ENCODE measurements at places on chromosomes 11 and 22.

DNA sequence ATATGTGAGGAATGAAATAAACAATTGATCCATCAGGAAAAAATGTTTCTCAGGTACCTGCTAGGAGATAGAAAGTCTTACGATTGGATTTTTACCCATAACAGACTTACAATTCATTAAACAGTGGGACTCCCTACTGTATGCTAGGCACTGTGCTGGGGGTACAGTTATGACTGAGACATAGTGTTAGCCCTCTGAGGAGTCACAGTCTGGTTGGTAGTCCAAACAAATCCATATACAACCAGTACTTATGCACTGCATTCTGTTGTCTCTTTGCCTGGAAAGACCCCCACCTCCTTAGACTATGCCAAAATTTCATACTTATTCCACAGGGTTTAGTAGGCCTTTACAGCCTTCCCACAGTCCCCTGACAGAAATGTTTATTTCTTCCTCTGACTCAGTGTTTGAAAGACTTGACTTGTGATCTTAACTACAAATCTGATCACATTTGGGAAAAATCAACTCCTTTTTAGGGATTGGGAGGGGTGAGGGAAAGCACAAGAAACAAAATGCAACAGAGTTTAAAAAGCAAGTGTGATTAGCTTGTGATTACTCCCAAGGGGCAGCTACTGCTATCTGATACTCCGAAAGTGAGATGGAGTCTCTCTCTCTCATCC lies 69.4 kb upstream of the HORMAD2 start:
- no peak overlapping the region for H3K4me3 ChIP-seq
- no peaks in the 10 kb centered on the region for H3K4me1 ChIP-seq
- H3K27me3 ChIP-seq, result no peaks in the 10 kb centered on the region
- H3K27ac ChIP-seq, result no peak overlapping the region
- DNase-seq, result no peak
- H3K36me3 ChIP-seq, result peaks cover 5% of the 10 kb centered on the region

- no peak for DNase-seq
- no peak overlapping the region for H3K4me3 ChIP-seq
- H3K27ac ChIP-seq, result no peak overlapping the region
- H3K27me3 ChIP-seq, result no peaks in the 10 kb centered on the region
- H3K36me3 ChIP-seq, result no peaks in the 10 kb centered on the region
These were observed 72.0 kb upstream of the MPEG1 start for GRCh38 chr11:59284773-59285129.

DNA sequence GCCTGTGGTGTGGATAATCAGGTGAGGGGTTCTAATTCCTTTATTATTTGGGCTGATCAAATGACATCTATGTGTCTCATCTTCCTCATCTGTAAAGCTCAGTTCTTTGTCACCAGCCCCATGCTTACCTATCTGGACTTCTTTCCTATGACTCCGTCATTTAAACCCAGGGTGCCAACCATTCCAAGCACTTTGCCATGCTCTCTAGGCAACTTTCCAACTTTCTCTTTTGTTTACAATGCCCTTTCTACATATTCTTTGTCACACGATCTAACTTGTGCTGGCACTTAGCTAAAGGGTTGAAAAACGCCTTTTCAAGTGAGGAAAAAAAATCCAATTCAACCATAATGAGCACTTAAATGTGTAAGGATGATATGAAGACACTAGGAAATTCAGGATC lies 27.9 kb downstream of the EXPH5 start:
- H3K27ac ChIP-seq, result no peak overlapping the region
- H3K4me1 ChIP-seq, result no peaks in the 10 kb centered on the region
- no peaks in the 10 kb centered on the region for H3K36me3 ChIP-seq
- DNase-seq, result no peak
- no peak overlapping the region for H3K4me3 ChIP-seq

- no peak overlapping the region for H3K27ac ChIP-seq
- H3K27me3 ChIP-seq, result no peaks in the 10 kb centered on the region
- peaks cover 3% of the 10 kb centered on the region for H3K36me3 ChIP-seq
- no peak overlapping the region for H3K4me3 ChIP-seq
- H3K4me1 ChIP-seq, result peaks cover 6% of the 10 kb centered on the region
These were observed 2.4 kb upstream of the TMEM132A start for GRCh38 chr11:60921777-60922335.

DNA sequence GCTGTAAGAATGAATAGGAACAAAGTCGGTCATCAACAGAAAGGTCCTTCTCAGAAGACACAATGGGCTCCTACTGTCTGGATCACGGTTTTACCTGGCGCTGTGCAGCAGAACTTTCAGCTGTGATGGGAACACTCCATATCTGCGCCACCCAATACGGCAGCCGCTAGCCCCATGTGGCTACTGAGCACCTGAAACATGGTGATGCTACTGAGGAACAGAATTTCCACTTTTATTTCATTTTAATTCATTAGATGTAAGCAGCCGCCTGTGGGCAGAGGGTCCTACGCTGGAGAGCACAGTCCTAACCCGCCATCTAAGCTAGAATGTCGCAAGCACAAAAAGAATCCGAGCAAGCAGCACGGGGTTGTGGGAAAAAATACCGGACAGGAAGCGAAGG lies 2.7 kb downstream of the SULT4A1 start:
- no peak for DNase-seq
- no peak overlapping the region for H3K27ac ChIP-seq
- no peaks in the 10 kb centered on the region for H3K36me3 ChIP-seq
- no peak overlapping the region for H3K4me3 ChIP-seq

- DNase-seq, result no peak
- H3K4me3 ChIP-seq, result no peak overlapping the region
These were observed 199.5 kb downstream of the AASDHPPT start for GRCh38 chr11:106276859-106277436.

DNA sequence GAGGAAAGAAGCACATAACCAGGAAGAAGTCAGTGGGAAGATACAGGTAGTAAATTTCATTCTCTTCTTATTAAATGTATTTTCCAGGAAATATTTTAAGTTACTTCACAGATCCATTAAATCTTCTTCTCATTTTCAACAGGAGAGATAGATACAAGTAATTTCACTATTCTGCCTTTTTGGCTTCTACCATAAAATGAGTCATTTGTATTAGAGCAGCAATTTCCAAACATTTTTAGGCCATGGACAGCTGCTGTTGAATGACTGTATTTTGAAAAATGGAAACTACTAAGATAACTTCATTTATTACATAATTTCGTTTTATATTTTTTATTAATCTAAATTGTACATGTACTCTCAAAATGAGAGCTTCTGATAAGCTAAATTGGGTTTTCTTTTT lies 809.6 kb upstream of the API5 start:
- no peak for DNase-seq
- no peak overlapping the region for H3K27ac ChIP-seq
- H3K36me3 ChIP-seq, result no peaks in the 10 kb centered on the region
- no peak overlapping the region for H3K4me3 ChIP-seq
- H3K4me1 ChIP-seq, result no peaks in the 10 kb centered on the region
- no peaks in the 10 kb centered on the region for H3K27me3 ChIP-seq

- no peak overlapping the region for H3K4me3 ChIP-seq
- no peaks in the 10 kb centered on the region for H3K36me3 ChIP-seq
- H3K4me1 ChIP-seq, result no peaks in the 10 kb centered on the region
- no peak for DNase-seq
These were observed 61.2 kb upstream of the RCN1 start for GRCh38 chr11:32029721-32030120.

DNA sequence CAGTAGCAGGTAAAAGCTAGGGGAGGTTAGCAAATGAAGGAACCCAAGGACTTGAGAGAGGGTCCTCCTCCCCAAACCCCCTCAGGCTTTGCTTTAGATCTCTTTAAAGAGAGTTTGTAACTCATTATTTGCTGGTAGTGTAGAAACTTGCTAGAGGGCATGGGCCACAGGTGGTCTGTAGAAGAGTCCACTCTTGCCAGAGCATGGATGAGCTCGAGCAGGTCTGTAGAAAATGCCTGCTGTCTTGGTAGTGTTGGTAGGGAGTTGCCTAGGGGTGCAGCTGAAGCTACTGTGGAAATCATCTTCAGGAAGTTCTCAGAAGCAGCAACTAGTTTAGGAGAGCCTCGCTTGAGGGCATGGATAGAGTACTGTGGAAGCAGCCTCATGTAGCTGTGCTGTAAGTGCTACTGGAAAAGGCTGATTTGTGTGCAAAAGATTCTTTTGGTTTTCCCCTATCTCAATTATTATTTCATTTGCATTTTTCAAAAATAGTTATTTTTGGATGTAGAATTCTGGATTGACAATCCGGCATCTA lies 104.3 kb downstream of the TMEM135 start:
- no peaks in the 10 kb centered on the region for H3K27me3 ChIP-seq
- no peak overlapping the region for H3K4me3 ChIP-seq
- no peaks in the 10 kb centered on the region for H3K4me1 ChIP-seq
- H3K36me3 ChIP-seq, result no peaks in the 10 kb centered on the region
- no peak for DNase-seq

- H3K27me3 ChIP-seq, result no peaks in the 10 kb centered on the region
- no peak overlapping the region for H3K4me3 ChIP-seq
- H3K4me1 ChIP-seq, result no peaks in the 10 kb centered on the region
These were observed 9.0 kb upstream of the COMT start for GRCh38 chr22:19932367-19933206.

DNA sequence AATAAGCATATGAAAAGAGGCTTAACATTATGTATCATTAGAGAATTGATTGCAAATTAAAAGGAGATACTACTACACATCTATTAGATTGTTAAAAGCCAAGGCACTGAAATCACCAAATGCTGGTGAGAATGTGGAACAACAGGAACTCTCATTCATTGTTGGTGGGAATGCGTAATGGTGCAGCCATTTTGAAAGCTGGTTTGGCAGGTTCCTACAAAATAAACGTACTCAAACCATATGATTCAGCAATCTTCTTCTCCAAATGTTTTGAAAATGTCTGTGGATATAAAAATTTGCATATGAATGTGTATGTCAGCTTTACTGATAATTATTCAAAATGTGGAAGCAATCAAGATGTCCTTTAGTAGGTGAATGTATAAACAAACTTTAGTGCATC lies 176.4 kb upstream of the PLET1 start:
- no peaks in the 10 kb centered on the region for H3K36me3 ChIP-seq
- H3K27ac ChIP-seq, result no peak overlapping the region
- no peak overlapping the region for H3K4me3 ChIP-seq
- DNase-seq, result no peak
- no peaks in the 10 kb centered on the region for H3K27me3 ChIP-seq
- no peaks in the 10 kb centered on the region for H3K4me1 ChIP-seq

GRCh38 chr11:114275280-114275679 lies 20.9 kb upstream of the NNMT start:
- no peak overlapping the region for H3K4me3 ChIP-seq
- no peak for DNase-seq
- H3K27ac ChIP-seq, result no peak overlapping the region
- no peaks in the 10 kb centered on the region for H3K36me3 ChIP-seq
- no peaks in the 10 kb centered on the region for H3K27me3 ChIP-seq
- no peaks in the 10 kb centered on the region for H3K4me1 ChIP-seq

All from iPS DF 6.9 (cell line).